GM12864 (cell line): ENCODE measurements at places on chromosomes 5 and 9.

DNA sequence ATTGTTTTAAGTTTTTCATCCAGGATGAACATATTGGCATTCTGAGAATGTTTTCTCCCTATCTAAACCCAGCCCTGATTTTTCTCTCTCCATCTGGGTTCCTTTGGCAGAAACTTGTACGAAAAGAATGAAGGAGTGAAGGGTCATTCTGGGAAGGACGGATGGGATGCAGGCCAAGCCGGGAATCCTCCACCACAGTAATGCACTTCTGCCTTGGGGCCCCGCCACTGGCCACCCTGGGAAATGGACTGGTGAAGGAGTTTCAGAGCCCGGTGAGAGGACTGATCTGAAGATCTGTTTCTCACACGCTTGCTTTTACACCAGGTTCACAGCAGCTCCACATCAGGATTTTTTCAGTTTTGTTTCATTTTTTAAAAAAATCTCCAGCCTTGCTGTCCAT, 554.8 kb downstream of the BNC2 start:
- no peak for DNase-seq

GRCh38 chr9:86599561-86599960, 245.4 kb upstream of the TUT7 start:
- DNase-seq = no peak

DNA sequence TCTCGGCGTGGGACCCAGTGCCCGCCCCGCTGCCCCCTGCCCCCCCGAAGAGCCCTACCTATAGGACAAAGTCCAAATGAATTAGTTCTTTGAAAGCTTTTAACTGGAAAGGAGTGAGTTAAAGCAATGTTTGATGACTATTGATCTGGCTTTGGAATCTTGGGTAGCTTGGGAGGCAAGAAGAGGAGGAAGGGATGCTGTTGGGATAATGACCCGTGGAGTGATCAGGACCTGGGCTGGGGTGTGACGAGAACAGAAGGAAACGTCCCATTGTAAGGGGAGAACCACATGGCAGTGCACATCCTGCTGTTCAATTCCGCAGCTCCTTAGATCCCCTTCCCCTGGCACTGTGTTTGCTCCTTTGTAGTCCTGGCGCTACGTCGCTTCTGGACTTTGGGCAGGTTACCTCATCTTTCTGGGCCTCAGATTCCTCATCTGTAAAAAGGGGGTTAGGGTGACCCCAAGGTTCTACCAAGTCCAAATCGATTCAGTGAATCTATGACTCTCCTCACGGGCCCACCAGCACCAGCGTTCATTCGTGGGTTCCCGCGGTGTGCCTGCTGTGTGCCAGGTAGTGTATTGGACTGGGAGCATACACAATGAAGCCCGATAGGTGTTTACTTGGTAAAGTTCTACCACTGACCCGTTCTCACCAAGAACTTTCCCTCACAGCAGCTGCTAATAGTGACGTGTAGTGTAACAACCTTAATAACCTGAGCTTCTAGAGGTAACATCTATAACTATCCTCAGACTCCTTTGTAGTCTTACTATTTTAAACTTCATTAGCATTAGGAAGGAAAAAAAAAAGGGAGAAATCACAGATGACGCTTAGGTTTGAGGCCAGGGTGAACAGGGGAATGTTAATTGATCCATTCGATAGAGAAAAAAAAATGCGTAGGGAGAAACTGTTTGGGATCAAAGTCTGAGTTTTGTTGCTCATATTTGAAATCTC, 1.1 kb upstream of the NADK2 start:
- no peak for DNase-seq

DNA sequence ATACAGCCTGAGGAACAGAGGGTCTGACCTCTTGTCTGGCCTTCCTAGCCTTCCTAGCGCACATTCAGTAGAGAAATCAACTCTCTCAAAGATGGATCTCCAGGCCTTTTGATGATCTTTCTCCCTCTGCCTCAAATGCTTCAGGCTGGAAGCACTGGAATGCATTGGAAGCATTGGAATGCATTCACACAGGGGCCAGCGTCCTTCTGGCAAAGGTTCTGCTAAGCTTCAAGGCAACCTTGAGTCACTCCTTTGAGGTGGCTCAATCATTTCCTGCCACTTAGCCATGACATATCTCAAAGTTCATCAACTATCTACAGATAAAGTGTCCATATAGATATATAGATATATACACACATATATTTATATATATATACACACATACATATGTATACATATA, 42.9 kb downstream of the OR2K2 start:
- no peak for DNase-seq

- no peak for DNase-seq
These were observed 175.0 kb downstream of the MEF2C start for GRCh38 chr5:88708021-88708420.

DNA sequence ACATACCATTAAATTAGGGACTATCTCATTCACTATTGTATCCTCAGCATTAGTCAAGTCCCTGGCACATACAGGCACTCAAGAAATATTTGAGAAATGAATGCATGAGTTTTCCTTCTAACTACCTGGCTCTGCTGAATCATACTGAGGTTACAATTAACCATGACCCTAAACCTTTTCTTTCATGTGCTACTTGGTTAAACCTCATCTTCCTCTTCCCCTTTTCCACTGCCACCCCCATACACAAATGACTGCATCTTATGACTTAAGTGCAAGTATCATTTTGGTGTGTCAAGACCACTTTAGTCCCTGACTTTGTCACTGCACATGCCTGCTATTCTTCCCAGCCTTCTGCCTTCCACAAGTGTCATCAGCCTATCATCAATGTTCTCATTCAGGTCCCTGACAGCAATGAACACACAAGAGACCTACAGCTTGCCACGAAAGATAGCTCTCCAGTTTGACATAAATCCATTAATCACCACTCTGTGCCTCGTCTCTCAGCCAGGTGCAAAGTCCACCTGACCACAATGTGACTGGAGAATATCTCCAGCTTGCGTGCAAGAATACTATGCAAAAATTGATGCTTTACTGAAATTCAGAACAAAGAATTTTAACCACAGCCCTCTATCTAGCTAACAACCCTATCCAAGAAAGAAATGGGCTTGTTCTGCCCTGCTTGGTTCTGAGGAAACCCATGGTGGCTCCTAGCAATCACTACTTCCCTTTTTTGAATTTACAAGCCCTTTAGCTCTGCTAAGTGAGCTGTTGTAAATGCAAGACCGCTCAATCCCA, 74.5 kb downstream of the MAPKAP1 start:
- DNase-seq = peak; percentile 88

GRCh38 chr5:88686726-88687125, 196.3 kb downstream of the MEF2C start:
- no peak for DNase-seq
